ENCODE measurements at places on chromosomes 16 and 17.

GRCh38 chr16:2386990-2387389 lies 42.3 kb upstream of the CCNF start:
- no peak for DNase-seq

- no peak for DNase-seq
These were observed 38.9 kb downstream of the UBN1 start for GRCh38 chr16:4886151-4886550.

- no peak for DNase-seq
These were observed 1.1 kb downstream of the SLC12A4 start for GRCh38 chr16:67967183-67967957.

- DNase-seq, result no peak
These were observed 26.0 kb downstream of the ACSF3 start for GRCh38 chr16:89119661-89120141.

- no peak for DNase-seq
These were observed 4.9 kb downstream of the INO80E start for GRCh38 chr16:30000735-30001631.

DNA sequence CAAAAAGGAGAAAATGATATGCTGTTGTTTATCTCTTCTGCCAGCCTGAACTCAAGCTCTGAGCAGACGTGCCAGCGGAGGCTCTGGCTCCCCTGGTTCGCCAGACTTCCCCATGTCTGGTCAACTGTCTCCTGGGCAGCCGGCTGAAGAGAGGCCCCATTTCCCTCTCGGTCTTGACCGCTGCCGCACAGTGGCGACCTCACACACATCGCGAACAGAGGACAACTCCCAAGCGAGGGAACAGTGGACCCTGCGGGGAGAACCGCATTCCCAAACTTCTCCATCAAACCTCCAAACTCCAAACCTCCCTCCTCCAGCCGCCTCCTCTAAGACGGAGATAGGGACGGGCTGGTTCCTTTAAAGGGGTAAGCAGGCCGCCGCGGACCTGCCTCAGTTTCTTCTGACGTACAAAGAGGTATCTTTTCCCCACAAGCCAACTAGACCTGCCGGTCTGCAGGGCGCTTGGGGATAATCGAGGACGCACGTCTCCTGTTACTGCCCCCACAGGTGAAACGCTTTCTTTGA lies 24.9 kb upstream of the RFFL start:
- DNase-seq, result peak; percentile 24

DNA sequence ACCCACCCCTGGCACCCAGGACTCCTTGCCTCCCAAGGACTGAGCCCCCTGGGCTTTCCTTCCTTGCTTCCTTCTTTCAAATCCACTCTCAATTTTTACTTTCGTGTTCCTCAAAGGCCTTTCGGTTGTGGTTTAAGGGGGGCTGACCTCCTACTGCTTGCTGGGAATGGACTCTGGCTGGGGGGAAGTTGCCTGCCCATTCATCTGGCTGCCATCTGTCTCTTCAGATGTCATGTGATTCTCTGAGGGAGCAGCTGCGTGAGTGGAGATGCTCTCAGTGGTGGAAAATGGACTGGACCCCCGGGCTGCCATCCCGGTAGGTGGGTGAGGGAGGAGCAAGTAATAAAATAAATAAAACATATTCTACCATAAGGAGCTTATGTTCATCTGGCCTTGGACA lies 93.8 kb upstream of the RPRML start:
- DNase-seq, result no peak

DNA sequence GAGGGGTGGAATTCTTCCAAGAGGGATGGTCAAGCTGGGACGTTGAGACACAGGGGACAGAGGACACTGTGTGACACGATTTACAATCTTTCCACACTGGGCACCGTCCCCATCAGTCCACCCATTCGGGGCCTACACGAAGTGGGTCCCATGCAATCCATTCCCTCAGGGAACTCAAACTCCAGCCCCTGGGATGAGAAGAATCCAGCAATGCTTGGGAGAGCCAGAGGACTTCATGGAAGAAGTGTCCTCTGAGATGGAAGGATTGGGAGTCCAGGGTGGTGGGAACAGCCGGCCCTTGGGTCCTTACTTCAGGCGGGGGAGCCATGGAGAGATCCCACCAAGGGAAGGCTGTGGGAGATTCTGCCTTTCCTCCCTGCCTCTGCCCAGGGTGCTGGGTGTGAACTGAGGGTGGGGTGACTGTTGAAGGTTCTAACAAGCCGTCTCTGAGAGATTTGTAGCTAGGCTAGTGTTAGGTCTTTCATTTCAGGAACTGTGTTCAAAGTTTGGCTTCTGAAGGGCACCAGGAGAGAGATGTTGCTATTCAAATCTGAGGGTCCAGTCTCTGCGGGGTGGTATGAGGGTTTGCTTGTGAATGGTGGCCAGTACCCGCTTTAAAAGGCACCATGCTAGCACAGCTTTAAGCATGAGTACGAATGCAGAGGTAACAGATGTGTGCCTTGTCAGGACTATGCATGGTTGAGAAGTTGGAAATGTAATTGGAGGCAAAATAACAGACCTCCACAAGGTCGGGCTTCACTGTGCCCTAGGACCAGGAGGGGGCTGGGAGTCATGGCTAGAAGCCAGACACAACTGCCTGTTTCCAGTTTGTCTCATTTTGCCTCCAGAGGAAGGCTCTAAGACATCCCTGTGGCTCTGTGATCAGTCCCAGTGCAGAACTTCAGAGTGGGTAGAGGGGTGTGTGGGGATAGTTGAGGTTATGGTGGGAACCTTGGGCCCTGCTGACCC lies 1.9 kb downstream of the ATP1B2 start:
- no peak for DNase-seq

All from GM13977 (cell line).